Temporal lobe (tissue), 4 donors: ENCODE measurements at places on chromosomes 1 and 21. TPM values are rescaled to one million over a fixed set of nuclear protein-coding genes. Genes with fewer than 3 reads are reported as not detected.

S100A16 gene
- 12.8 TPM for total RNA-seq

EPHX1 gene
- total RNA-seq: 11.1 TPM

TMPRSS15 gene
- under 0.01 TPM for total RNA-seq

LCE4A gene
- not detected for total RNA-seq

ADCY10 gene
- total RNA-seq: 0.25 TPM

SH2D5 gene
- 0.49 TPM for total RNA-seq

UBE2U gene
- not detected for total RNA-seq

CAP1 gene
- 94.7 TPM for total RNA-seq

CD244 gene
- not detected for total RNA-seq

SLC25A34 gene
- total RNA-seq: 0.49 TPM

KCNK1 gene
- 3.0 TPM for total RNA-seq

BTBD8 gene
- 51.9 TPM for total RNA-seq

IL10RB gene
- total RNA-seq: 7.6 TPM

HCN3 gene
- 15.0 TPM for total RNA-seq

PYGO2 gene
- 10.1 TPM for total RNA-seq

SYPL2 gene
- total RNA-seq: under 0.01 TPM

GLMP gene
- total RNA-seq: 8.9 TPM

PPIAL4G gene
- 0.25 TPM for total RNA-seq

PPM1J gene
- total RNA-seq: 4.9 TPM

BSDC1 gene
- 55.6 TPM for total RNA-seq

SH3D21 gene
- 1.7 TPM for total RNA-seq

AADACL3 gene
- total RNA-seq: not detected

CYP4A11 gene
- under 0.01 TPM for total RNA-seq

ZNF678 gene
- total RNA-seq: 38.6 TPM

S100A9 gene
- 20.2 TPM for total RNA-seq

RCAN1 gene
- total RNA-seq: 65.2 TPM

PAQR7 gene
- 4.7 TPM for total RNA-seq

RASSF5 gene
- 0.98 TPM for total RNA-seq

ARMH1 gene
- 3.2 TPM for total RNA-seq

CENPL gene
- 12.8 TPM for total RNA-seq

IFI16 gene
- total RNA-seq: 19.2 TPM

DCDC2B gene
- not detected for total RNA-seq

PLA2G2F gene
- not detected for total RNA-seq

PKLR gene
- total RNA-seq: 0.49 TPM

FCRL2 gene
- 0.25 TPM for total RNA-seq

MYOM3 gene
- under 0.01 TPM for total RNA-seq
